ENCODE measurements at places on chromosomes 1 and 21.

DNA sequence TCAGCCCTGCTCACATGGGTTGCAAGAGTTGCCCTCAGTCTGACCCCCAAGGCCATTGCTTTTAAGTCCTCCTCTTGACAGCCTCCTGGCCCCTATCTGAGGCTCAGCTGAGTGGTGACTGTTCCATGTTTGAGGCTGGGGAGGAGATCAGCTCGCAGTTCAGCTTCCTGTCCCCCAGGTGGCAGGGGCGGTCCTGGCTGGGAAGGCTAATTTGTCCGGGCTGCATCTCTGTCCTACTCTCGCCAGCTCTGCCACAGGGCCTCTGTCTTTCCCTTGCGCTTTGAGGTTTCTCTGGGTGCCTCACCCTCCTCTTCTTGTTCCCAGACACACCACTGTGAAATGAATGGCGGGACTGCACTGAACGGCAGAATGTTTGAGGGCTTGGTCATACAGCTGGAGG lies 157.3 kb downstream of the KCNJ6 start:
- DNase-seq: no peak

- DNase-seq: no peak
Measured at GRCh38 chr1:48040154-48040553, 43.0 kb upstream of the TRABD2B start.

- no peak for DNase-seq
Measured at GRCh38 chr1:10616696-10617095, 141.9 kb downstream of the PEX14 start.

DNA sequence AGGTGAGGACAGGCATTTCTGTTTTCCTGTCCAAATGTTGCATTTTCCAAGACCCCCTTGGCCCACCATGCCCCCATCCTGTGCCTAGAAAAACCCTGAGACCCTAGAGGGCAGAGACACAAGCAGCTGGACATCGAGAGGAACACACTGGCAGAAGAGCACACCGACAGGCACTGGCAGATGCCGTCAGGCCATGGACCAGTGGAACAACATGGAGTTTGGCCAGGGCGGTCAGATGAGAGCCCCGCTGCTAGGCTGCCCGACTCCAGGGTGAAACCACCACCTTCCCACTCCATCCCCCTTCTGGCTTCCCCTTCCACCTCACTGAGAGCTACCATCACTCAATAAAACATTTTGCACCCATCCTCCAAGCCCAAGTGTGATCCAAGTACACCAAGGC lies 438.4 kb downstream of the SIPA1L2 start:
- DNase-seq: no peak

DNA sequence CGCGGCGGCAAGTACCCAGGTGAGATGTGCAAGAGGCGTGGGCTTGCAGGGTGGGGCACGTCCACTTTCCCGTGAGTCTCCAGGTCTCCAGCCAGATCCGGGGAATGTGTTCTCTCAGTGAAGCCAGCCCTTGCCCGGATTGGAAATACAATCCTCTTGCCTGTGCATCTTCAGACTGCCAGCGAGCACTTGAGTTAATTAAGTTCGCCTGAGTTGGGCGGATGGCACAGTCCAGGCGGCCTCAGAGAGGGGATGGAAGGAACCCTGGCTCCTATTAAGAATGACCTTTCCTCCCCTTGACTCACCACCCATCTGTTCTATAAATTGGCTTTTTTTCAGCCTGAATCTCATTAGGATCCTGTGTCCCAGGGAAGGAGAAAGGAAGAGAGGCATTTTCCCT lies 33.3 kb upstream of the CNTN2 start:
- DNase-seq: no peak

GRCh38 chr1:154403261-154403943 lies 1.7 kb upstream of the IL6R start:
- no peak for DNase-seq

- no peak for DNase-seq
Measured at GRCh38 chr1:78281580-78281979, 209.2 kb upstream of the PTGFR start.

GRCh38 chr1:24925082-24925779 lies 4.8 kb downstream of the RUNX3 start:
- peak; percentile 83 for DNase-seq

- DNase-seq: no peak
Measured at GRCh38 chr1:70436622-70437251, 25.7 kb downstream of the CTH start.

Measured in stimulated activated CD4-positive, alpha-beta T cell treated with anti-CD3 and anti-CD28 coated beads, TNF-alpha, amount 100 ng/mL, for 24 hours (primary cell).